ENCODE measurements at places on chromosomes 4 and X.

GRCh38 chrX:133555782-133556458 is 140.6 kb upstream of the GPC4 start:
- H3K36me3 ChIP-seq: no peaks in the 10 kb centered on the region
- H3K27ac ChIP-seq: no peak overlapping the region
- no peaks in the 10 kb centered on the region for H3K4me1 ChIP-seq
- no peak overlapping the region for H3K4me3 ChIP-seq
- no peak for DNase-seq
- H3K27me3 ChIP-seq: peaks cover 4% of the 10 kb centered on the region

- peaks cover 2% of the 10 kb centered on the region for H3K4me1 ChIP-seq
- no peaks in the 10 kb centered on the region for H3K36me3 ChIP-seq
- no peak overlapping the region for H3K4me3 ChIP-seq
Observed at GRCh38 chrX:91435395-91435794, 756 bp downstream of the PABPC5 start.

- H3K4me1 ChIP-seq: peaks cover 23% of the 10 kb centered on the region
- H3K4me3 ChIP-seq: no peak overlapping the region
- peaks cover 2% of the 10 kb centered on the region for H3K27me3 ChIP-seq
- peaks cover 36% of the 10 kb centered on the region for H3K36me3 ChIP-seq
- DNase-seq: no peak
Observed at GRCh38 chr4:2716236-2716635, 39.9 kb downstream of the TNIP2 start.

GRCh38 chr4:68326141-68326540 is 23.7 kb downstream of the YTHDC1 start:
- H3K4me1 ChIP-seq: no peaks in the 10 kb centered on the region
- H3K36me3 ChIP-seq: peaks cover 31% of the 10 kb centered on the region
- H3K27ac ChIP-seq: no peak overlapping the region
- no peak overlapping the region for H3K4me3 ChIP-seq
- peaks cover 3% of the 10 kb centered on the region for H3K27me3 ChIP-seq

DNA sequence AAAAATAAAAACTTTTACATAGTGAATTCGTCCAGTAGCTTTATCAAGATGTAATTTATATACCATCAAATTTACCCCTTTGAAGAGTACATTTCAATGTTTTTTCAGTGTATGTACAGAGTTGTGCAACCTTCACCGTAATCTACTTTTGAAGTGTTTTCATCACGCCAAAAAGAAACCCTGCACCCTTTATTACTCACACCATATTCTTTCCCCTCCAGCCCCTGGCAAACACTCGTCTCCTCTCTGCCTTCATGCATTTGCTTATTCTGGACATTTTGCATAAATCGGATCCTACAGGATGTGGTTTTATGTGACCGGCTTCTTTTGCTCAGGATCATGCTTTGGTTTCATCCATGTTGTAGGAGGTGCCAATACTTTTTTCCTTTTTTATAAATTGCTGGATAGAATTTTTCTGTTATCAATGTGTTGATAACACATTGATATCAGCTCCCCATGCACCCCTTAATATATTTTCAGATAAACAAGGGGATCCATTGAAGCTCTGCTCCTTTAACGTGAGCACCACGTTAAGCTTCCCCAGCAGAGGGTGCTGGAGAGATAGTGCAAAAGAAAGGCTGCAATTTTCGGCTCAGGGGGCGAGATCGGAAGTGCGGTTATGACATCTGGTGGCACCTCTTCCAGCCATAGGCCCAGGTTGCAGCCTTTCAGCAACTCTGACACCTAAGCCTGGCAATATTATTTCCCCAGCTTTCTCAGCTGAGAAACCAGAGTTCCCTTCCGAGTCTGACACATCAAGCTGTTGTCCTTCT is 100.1 kb upstream of the VCX3B start:
- no peaks in the 10 kb centered on the region for H3K27me3 ChIP-seq
- no peaks in the 10 kb centered on the region for H3K4me1 ChIP-seq
- no peaks in the 10 kb centered on the region for H3K36me3 ChIP-seq
- no peak overlapping the region for H3K27ac ChIP-seq
- H3K4me3 ChIP-seq: no peak overlapping the region

GRCh38 chrX:132491191-132491590 is 2.4 kb upstream of the MBNL3 start:
- H3K36me3 ChIP-seq: no peaks in the 10 kb centered on the region
- peak; percentile 46 for DNase-seq
- peaks cover 3% of the 10 kb centered on the region for H3K27me3 ChIP-seq
- H3K4me1 ChIP-seq: peaks cover 46% of the 10 kb centered on the region

- H3K36me3 ChIP-seq: no peaks in the 10 kb centered on the region
- H3K4me3 ChIP-seq: no peak overlapping the region
- H3K4me1 ChIP-seq: no peaks in the 10 kb centered on the region
- no peaks in the 10 kb centered on the region for H3K27me3 ChIP-seq
- H3K27ac ChIP-seq: no peak overlapping the region
Observed at GRCh38 chr4:155076256-155076785, 132.1 kb upstream of the NPY2R start.

- no peaks in the 10 kb centered on the region for H3K36me3 ChIP-seq
- DNase-seq: no peak
- H3K4me3 ChIP-seq: no peak overlapping the region
- H3K27me3 ChIP-seq: peaks cover 6% of the 10 kb centered on the region
- H3K4me1 ChIP-seq: peaks cover 4% of the 10 kb centered on the region
Observed at GRCh38 chrX:66634272-66634671, 4.6 kb downstream of the EDA2R start.

GRCh38 chr4:151304755-151305154 is 20.6 kb downstream of the SH3D19 start:
- H3K36me3 ChIP-seq: no peaks in the 10 kb centered on the region
- no peak for DNase-seq
- no peaks in the 10 kb centered on the region for H3K4me1 ChIP-seq
- H3K27me3 ChIP-seq: peaks cover 3% of the 10 kb centered on the region

- H3K27ac ChIP-seq: no peak overlapping the region
- DNase-seq: no peak
- H3K36me3 ChIP-seq: no peaks in the 10 kb centered on the region
- H3K27me3 ChIP-seq: peaks cover 5% of the 10 kb centered on the region
Observed at GRCh38 chr4:145446184-145446583, 35.5 kb upstream of the SMAD1 start.

DNA sequence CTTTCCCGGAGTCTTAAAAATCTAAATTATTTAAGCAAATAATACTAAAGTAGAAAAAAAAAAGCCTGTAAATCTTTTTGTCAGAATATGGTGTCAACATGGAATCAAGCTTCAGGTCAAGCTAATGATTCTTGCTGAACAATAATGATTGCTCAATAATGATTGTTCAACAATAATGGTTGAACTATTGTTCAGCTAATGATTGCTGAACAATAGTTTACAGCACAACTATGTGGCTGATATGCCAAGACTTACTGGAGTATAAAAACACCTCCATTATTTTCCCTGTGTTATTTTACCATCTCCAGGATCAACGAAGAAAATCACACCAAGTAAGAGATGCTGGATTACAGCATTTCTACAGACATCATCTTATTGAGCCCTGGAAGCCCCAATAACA is 35.1 kb upstream of the SMIM31 start:
- no peak overlapping the region for H3K27ac ChIP-seq
- H3K27me3 ChIP-seq: no peaks in the 10 kb centered on the region
- H3K4me1 ChIP-seq: peaks cover 2% of the 10 kb centered on the region
- H3K4me3 ChIP-seq: no peak overlapping the region

DNA sequence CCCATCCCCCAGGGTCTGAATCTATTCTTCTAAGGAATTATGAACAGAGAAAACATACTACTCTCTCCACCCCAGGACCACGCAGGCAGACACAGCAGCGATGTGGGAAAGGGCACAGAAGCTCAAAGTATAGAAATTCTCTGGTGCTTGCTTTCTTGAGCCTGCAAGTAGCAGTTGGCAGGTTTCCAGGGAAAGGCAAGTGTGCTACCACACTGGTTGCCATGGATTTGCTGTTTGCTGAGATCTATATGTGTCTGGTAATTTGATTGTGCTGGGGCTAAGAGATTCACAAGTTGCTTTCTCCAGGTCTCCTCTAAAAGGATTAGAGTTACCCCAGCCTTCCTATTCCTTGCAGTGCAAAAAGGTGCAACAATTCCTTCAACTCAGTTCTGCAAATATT is 83.1 kb downstream of the GUCY2F start:
- H3K27me3 ChIP-seq: peaks cover 20% of the 10 kb centered on the region
- no peak overlapping the region for H3K27ac ChIP-seq
- H3K4me1 ChIP-seq: no peaks in the 10 kb centered on the region
- H3K4me3 ChIP-seq: no peak overlapping the region
- no peak for DNase-seq

DNA sequence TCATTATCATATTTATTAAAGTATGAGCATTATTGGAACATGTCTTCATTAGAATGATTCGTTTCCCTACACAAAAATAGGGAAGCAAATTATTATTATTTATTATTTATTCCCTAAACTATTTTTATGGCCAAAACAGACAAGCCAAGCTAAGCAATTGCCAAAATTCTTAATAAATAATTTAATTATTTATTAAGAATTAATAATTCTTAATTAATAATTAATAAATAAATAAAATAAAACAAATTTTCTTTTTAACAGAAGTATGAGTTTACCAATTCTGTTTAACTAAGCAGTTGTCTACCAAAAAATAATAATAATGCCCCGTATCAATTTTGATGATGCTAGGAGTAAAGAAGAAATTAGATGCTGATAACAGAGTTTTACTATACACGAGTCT is 1080.8 kb upstream of the AGA start:
- no peaks in the 10 kb centered on the region for H3K27me3 ChIP-seq
- H3K4me1 ChIP-seq: no peaks in the 10 kb centered on the region
- DNase-seq: no peak
- H3K4me3 ChIP-seq: no peak overlapping the region
- no peak overlapping the region for H3K27ac ChIP-seq
- H3K36me3 ChIP-seq: no peaks in the 10 kb centered on the region

GRCh38 chr4:124745985-124746801 is 33.7 kb upstream of the ANKRD50 start:
- no peaks in the 10 kb centered on the region for H3K27me3 ChIP-seq
- H3K4me1 ChIP-seq: no peaks in the 10 kb centered on the region

DNA sequence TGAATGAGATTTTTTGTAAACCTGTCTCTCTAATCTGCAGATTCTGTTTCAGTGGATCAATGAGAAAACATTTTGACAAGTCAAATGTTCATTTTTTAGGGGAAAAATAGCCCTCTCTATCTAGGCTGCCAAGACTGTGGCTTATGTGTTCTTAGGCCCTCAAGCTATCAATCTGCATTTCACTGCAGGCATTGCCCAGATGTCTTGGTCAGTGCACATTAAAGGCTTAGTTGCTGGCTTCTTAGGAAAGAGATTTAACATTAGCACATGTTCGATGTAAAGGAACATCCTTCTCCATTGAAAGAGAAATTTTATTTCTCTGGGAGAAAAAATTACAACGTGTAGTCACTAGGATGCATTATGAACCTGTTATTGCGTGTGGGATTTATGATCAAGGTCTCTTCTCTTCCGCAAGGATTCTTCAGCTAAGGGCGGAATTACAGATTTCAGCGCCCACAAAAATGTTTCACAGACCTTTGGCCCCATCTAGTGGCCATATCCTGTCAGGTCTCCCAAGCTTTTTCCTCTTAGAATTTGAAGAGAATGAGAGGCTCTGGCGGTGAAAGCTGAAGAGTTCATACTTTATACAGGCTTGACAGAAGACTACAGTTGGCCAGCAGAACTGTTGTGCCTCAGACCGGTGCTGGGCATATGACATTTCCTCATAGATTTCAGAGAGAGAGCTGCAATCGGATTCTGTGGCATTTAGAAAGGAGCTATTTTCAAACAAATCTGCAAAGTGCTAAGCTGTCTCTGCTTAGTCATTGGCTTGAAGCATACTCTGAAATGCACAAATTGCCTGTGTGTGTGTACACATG is 144.6 kb upstream of the NOCT start:
- H3K4me1 ChIP-seq: no peaks in the 10 kb centered on the region
- no peaks in the 10 kb centered on the region for H3K36me3 ChIP-seq
- H3K27me3 ChIP-seq: peaks cover 3% of the 10 kb centered on the region
- H3K27ac ChIP-seq: no peak overlapping the region

DNA sequence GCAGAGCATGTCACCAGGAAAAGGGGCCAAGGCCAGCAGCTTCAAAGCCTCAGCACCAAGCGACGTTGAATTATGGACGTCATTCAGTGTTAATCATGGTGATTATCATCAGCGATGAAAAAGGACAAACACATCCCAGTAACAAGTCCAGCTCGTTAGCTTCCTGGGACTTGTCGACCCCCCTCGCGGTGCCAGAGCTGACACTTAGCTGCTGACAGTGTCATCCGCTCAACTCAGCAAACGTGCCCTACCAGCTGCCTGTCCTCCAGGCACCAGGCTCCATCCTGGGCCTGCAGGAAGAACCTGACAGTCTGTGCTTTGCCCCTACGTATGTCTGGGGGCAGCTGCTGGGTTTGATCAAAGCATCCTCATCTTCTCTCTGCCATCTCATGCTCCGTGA is 137.0 kb upstream of the PSAPL1 start:
- peaks cover 4% of the 10 kb centered on the region for H3K27me3 ChIP-seq
- no peak overlapping the region for H3K4me3 ChIP-seq
- no peak overlapping the region for H3K27ac ChIP-seq
- H3K4me1 ChIP-seq: no peaks in the 10 kb centered on the region
- H3K36me3 ChIP-seq: peaks cover 12% of the 10 kb centered on the region

- peaks cover 17% of the 10 kb centered on the region for H3K4me1 ChIP-seq
- DNase-seq: no peak
- no peak overlapping the region for H3K4me3 ChIP-seq
- H3K27ac ChIP-seq: no peak overlapping the region
Observed at GRCh38 chr4:84579403-84579776, 3.5 kb upstream of the CDS1 start.

DNA sequence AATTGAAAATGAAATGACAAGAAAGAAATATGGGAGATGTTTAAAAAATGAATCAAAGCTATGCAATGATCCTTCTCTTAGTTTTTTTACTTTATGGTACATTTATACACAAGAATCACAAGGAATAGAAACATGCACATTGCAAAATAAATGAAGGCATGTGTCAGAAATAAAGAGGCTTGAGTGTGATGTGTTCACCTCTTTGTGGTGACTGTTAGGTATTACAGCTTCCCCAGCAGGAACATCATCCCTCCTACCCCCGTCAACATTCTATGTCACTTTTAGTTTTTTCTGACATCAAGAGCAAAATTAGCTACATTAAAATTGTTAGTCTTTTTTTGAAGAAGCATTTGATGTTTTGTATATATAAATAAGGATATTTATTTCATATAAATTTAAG is 214.8 kb downstream of the SLC4A4 start:
- no peaks in the 10 kb centered on the region for H3K27me3 ChIP-seq
- H3K27ac ChIP-seq: no peak overlapping the region
- no peak overlapping the region for H3K4me3 ChIP-seq
- H3K4me1 ChIP-seq: no peaks in the 10 kb centered on the region
- no peak for DNase-seq
- peaks cover 12% of the 10 kb centered on the region for H3K36me3 ChIP-seq

GRCh38 chr4:160371446-160371845 is 1268.6 kb downstream of the RAPGEF2 start:
- H3K27ac ChIP-seq: no peak overlapping the region
- no peaks in the 10 kb centered on the region for H3K4me1 ChIP-seq
- no peak for DNase-seq
- H3K27me3 ChIP-seq: no peaks in the 10 kb centered on the region
- no peaks in the 10 kb centered on the region for H3K36me3 ChIP-seq
- H3K4me3 ChIP-seq: no peak overlapping the region

DNA sequence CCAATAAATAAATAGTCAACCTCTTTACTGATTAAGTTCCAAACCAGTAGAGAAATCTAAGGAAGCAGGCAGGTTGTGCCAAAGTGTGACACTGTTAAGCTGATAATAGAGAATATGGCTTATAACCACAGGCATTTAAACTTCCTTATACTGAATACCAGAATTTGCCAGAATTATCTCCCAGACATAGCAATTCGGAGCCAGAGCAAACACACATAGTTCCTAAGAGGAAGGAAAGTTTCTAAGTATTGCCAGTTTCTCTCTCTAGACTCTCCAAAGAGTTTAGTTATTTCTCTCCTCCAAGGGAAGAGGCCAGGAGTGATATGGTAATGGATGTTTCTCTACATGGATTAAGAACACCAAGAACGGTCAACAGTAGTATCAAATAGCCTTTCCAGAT is 191.7 kb upstream of the CPEB2 start:
- no peak for DNase-seq
- H3K27me3 ChIP-seq: no peaks in the 10 kb centered on the region
- no peak overlapping the region for H3K27ac ChIP-seq
